A549 treated with CpdA at 1 μM for 4 hours (cell line): ENCODE measurements at places on chromosomes 11 and 22. TPM values are rescaled to one million over a fixed set of nuclear protein-coding genes. Genes with fewer than 3 reads are reported as not detected.

OR6T1 gene
- total RNA-seq: not detected in 5 replicates

CNGA4 gene
- total RNA-seq: 0.06 to 0.18 TPM in 2 of 5 replicates, not detected in the others

CEND1 gene
- 1.6 to 1.8 TPM (median 1.7 TPM) in 5 replicates for total RNA-seq

KRTAP5-11 gene
- not detected in 5 replicates for total RNA-seq

DDX25 gene
- 0.02 to 0.05 TPM in 2 of 5 replicates, not detected in the others for total RNA-seq

DLG2 gene
- total RNA-seq: 0.28 to 0.60 TPM (median 0.33 TPM) in 5 replicates

FAM111B gene
- total RNA-seq: 7.2 to 9.3 TPM (median 7.7 TPM) in 5 replicates

TBC1D22A gene
- total RNA-seq: 8.8 to 10.4 TPM (median 10.1 TPM) in 5 replicates

HORMAD2 gene
- total RNA-seq: not detected in 5 replicates

BTG4 gene
- total RNA-seq: 0.09 to 0.22 TPM (median 0.11 TPM) in 3 of 5 replicates, not detected in the others

HBB gene
- not detected in 5 replicates for total RNA-seq

CSTF3 gene
- total RNA-seq: 26.0 to 31.2 TPM (median 28.7 TPM) in 5 replicates

CECR2 gene
- 0.07 to 0.12 TPM (median 0.08 TPM) in 5 replicates for total RNA-seq

LARGE1 gene
- total RNA-seq: 3.4 to 4.7 TPM (median 4.1 TPM) in 5 replicates

C11orf71 gene
- 3.1 to 4.1 TPM (median 3.9 TPM) in 5 replicates for total RNA-seq

BARX2 gene
- total RNA-seq: not detected in 5 replicates

RASSF10 gene
- total RNA-seq: 7.4 to 11.4 TPM (median 10.3 TPM) in 5 replicates

SPINDOC gene
- 37.7 to 55.9 TPM (median 51.5 TPM) in 5 replicates for total RNA-seq

C11orf87 gene
- 0.01 to 0.03 TPM (median 0.02 TPM) in 3 of 5 replicates, not detected in the others for total RNA-seq

MYBPC3 gene
- total RNA-seq: 0.05 to 0.06 TPM (median 0.05 TPM) in 4 of 5 replicates, not detected in the other

DTX4 gene
- total RNA-seq: 4.0 to 5.3 TPM (median 4.9 TPM) in 5 replicates

CCDC34 gene
- 29.2 to 35.2 TPM (median 33.7 TPM) in 5 replicates for total RNA-seq

ROM1 gene
- total RNA-seq: 2.2 to 4.7 TPM (median 4.0 TPM) in 5 replicates

PRR5L gene
- total RNA-seq: 7.9 to 15.3 TPM (median 11.0 TPM) in 5 replicates

HBG1 gene
- total RNA-seq: not detected in 5 replicates

TUBA8 gene
- 0.30 to 0.78 TPM (median 0.55 TPM) in 5 replicates for total RNA-seq

OR8D1 gene
- total RNA-seq: not detected in 5 replicates

STARD10 gene
- total RNA-seq: 15.1 to 22.3 TPM (median 20.6 TPM) in 5 replicates

TREH gene
- not detected in 5 replicates for total RNA-seq

TESMIN gene
- total RNA-seq: 4.2 to 6.8 TPM (median 5.3 TPM) in 5 replicates

KCNQ1 gene
- 0.24 to 0.83 TPM (median 0.43 TPM) in 5 replicates for total RNA-seq

PRG3 gene
- not detected in 5 replicates for total RNA-seq

TMPRSS6 gene
- total RNA-seq: 0.12 TPM in 1 of 5 replicates, not detected in the others

UCP2 gene
- total RNA-seq: 60.1 to 93.0 TPM (median 67.0 TPM) in 5 replicates

ASRGL1 gene
- 10.1 to 16.0 TPM (median 12.6 TPM) in 5 replicates for total RNA-seq

GAL3ST1 gene
- 6.6 to 9.7 TPM (median 7.9 TPM) in 5 replicates for total RNA-seq

CXCR5 gene
- 0.14 to 0.28 TPM (median 0.19 TPM) in 4 of 5 replicates, not detected in the other for total RNA-seq

MAP6 gene
- 1.5 to 1.7 TPM (median 1.7 TPM) in 5 replicates for total RNA-seq

LRRC51 gene
- total RNA-seq: 5.5 to 10.2 TPM (median 8.7 TPM) in 5 replicates

RASSF7 gene
- total RNA-seq: 30.8 to 37.0 TPM (median 33.0 TPM) in 5 replicates

OR8D4 gene
- not detected in 5 replicates for total RNA-seq

C11orf86 gene
- 30.0 to 57.8 TPM (median 47.5 TPM) in 5 replicates for total RNA-seq

CAVIN3 gene
- 24.9 to 33.9 TPM (median 27.9 TPM) in 5 replicates for total RNA-seq

SLC22A12 gene
- not detected in 5 replicates for total RNA-seq

BLID gene
- 0.17 TPM in 1 of 5 replicates, not detected in the others for total RNA-seq

KRTAP5-7 gene
- total RNA-seq: not detected in 5 replicates

C11orf91 gene
- total RNA-seq: 0.50 to 1.1 TPM (median 0.66 TPM) in 5 replicates
